ENCODE measurements at places on chromosomes 2 and 18. TPM values are rescaled to one million over a fixed set of nuclear protein-coding genes. Genes with fewer than 3 reads are reported as not detected.

Gene TEKT4
- not detected for total RNA-seq

DNA sequence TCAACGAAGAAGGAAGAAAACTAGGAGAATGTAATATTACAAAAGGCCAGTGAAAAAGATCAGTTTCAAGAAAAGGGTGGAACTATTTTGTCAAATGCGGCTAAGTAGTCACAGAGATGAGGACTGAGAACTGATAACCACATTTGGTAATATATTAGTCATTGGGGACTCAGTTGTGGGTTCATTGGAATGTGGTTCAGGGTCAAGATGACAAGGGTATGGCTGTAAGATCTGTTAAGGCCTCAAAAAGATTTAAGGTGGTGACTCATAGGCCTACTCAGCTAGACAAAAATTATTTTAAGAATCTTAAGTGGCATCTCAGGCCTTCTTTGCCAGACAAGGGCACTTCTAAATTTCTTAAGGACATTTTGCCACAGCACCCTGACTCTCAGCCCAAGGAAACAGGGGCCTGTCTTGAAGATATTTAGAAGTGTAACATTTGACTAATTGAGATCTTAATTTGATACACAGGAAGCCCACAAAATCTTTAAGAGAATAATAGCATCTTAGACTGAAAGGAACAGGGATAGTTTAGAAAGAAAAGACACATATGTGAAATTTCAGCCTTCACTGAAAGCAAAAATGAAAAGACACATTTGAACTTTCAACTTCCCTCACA, 81.3 kb downstream of the STRADB start:
- DNase-seq: peak; percentile 19

DNA sequence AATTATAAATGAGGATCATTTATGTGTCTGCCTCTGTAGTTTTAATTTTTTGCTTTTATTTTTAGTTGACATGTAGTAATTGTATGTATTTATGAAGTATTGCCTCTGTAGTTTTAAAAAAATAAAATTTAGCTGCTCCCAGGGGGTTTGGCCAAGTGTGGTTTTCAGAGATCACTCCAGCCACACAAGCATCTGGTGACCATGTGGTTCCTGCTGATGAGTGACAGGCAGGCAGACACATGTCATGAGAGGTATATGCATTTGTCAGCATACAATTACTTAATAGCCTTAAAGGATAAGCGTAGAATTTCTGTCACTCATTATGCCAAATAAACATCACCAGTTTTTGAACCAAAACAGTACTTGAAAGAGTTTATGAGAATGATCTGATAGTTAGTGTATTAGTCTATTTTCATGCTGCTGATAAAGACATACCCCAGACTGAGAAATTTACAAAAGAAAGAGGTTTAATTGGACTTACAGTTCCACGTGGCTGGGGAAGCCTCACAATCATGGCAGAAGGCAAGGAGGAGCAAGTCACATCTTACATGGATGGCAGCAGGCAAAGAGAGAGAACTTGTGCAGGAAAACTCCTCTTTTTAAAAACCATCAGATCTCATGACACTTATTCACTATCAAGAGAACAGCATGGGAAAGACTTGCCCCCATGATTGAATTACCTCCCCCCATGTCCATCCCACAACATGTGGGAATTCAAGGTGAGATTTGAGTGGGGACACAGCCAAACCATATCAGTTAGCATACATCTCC, 29.6 kb downstream of the MREG start:
- DNase-seq: peak; percentile 46

- no peak for DNase-seq
These were observed 13.8 kb upstream of the PLA2R1 start for GRCh38 chr2:160076241-160076640.

DNA sequence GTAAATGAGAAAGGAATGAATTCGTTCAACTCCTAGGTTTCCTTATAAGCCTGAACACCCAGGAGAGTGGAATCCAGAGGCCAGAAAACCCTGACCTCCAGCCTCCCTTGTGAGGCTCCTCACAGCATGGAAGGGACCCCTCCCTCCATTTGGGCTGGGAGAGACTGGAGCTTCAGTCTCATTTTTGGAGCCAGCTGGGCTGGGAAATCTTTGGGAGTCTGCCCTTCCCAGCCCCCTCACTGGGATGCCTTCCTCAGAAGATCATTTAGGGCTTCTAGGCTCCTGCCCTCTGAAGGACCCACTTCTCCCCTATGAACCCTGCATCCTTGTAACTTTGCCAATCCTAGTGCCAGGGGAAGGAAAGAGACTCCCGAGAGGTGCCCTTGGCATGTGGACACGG, 346.1 kb downstream of the CYP26B1 start:
- no peak for DNase-seq

GRCh38 chr2:119819846-119820245, 60.1 kb downstream of the PTPN4 start:
- DNase-seq: no peak

DNA sequence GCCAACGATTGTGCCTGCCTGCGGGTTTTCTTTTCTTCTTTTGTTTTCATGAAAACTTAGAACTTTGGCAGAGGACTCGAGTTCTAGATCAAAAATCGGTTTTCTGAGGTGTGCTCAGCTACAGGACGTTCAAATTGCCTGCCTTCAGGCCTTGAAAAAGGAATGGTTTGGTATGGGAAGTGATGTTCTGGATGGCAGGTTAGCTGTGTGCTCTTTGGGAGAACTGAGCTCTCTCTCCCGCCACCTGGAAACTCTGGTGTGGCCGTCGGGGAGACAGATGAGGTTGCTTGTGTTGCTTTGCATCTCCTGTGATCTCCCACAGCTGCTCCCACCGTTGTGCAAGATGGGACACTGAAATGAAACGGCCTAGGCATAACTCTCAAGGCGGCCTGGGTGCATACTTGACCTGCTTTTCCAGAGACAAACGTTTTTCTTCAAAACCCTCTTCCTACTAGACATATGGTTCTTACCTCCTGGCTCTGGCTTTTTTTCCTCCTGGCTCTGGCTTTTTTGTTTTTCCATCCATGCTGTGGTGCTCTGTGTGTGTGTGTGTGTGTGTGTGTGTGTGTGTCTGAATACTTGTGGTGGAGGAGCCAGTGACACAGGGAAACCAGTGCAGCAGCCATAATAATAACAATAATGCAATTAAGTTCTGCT, 2.0 kb downstream of the FMNL2 start:
- peak; percentile 41 for DNase-seq

Gene MRO
- total RNA-seq: not detected

DNA sequence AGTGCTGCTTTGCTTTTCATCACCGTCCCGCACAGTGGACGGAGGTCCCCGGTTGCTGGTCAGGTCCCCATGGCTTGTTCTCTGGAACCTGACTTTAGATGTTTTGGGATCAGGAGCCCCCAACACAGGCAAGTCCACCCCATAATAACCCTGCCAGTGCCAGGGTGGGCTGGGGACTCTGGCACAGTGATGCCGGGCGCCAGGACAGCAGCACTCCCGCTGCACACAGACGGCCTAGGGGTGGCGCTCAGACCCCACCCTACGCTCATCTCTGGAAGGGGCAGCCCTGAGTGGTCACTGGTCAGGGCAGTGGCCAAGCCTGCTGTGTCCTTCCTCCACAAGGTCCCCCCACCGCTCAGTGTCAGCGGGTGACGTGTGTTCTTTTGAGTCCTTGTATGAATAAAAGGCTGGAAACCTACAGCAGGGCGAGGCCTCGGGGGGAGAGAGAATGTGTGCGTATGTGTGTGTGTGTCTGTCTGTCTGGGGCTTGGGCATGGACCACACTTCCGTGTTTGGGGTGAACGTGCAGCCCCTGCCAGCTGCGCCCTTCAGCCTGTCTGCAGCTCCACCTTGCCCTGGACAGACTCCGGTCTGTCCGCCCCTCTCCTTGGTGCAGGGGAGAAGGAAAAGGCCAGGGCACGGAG, 32.3 kb downstream of the GPC1 start:
- DNase-seq: no peak

DNA sequence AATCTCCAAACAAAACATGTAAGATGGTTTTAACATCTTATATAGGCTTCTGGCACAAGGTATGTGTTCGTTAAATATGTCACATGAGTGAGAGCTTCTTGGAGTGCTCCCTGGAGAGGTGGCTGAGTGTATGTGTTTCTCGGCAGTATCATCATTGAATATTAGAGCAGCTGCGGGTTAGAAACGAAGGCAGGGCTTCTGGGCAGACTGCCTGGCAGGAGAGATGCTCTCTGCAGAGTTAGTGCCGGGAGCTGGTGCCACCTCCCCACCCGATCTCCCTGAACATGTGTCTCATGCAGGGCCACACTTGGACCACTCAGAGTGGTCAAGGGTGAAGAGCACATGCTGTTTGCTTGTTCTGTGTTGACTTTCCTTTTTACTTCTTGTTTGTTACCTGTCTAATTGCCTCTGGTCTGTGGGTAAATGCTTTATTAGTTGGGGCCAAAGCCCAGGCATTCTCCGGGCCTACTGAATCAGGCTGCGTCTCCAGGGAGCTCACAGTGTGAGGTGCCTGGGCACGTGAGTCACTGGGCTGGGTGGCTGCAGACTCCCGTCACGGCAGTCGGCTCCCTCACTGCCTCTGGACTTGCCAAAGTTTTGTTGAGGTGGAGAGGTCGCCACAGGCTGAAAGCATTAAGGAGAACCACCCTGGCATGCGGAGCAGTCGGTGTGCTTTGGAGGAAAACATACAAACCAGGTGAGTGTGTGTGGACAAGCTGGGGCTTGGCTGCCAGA, 246.6 kb downstream of the FHOD3 start:
- DNase-seq: peak; percentile 21

GRCh38 chr2:220583725-220584124, 956.3 kb downstream of the SLC4A3 start:
- no peak for DNase-seq

- DNase-seq: peak; percentile 15
These were observed 204.4 kb downstream of the CCDC102B start for GRCh38 chr18:69002233-69002632.

DNA sequence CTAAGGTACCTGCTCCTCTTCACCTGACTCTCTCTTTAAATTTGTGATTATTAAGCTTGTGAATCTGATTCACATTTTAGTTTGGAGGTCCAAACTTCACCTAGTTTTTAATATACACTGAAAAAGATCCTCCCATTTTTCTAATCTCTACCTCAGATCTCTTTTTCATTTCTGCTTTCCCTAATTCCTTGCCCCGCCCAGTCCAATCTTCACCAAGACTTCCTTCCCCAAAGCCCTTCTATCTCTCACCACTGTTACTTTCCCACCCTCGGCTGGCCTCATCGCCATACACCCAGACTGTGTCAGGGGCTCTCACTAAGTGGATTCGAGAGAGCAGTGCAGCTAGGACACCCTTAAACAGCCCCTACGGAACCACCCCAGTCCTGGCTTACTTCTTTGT, 40.0 kb downstream of the LBH start:
- DNase-seq: no peak

- no peak for DNase-seq
These were observed 33.7 kb upstream of the WDR75 start for GRCh38 chr2:189407281-189408209.

DNA sequence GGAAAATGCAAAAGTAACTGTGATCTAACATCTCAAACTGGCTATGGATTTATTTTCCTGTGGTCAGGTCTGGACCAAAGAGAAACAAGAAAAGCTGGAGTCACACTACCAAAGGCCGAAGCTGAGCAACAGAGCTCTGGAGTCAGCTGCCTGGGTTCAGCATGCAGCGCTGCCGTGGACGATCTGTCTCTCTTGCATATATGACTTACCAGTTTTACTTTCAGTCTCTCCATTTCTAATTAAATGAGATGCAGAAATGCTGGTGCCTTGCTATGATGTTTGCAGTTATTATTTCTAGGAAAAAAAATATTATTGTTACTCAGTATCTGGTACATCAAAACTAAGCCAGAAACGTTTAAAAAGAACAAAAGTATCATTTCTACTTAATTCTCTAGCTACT, 813.2 kb downstream of the RNF144A start:
- no peak for DNase-seq

DNA sequence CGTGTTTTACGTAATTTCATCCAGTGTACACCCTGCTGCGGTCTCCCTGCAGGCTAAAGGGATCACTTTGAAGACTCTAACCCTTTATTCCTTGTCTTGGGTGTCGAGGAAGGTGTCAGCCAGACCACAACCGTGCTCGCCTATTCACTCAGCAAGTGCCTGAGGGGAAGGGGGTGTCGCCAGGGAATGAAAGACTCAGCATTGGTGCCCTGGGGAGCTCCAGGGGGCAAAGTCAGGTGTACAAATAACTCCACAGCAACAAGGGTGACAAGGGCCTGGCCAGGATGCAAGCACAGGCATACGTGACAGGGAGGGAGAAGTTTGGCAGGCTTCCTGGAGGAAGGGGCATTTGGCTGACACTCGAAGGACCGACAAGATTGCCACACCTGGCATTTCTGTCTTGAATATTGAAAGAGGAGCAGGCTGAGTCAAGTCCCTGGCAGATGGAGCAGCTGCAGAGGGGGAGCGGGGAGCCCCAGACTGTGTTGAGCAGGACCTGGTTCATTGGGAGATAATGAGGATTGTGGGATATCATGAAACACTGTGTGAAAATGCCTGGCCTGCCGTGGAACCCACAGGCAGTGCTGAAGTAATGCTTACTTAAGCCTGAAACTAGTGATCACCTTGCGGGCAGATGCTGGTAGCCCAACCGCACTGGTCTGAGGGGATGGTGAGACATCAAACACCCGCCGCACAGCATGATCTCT, 93.9 kb downstream of the RHOB start:
- DNase-seq: peak; percentile 72

Data from MCF 10A (cell line).